ENCODE measurements at places on chromosomes 1 and 21. TPM values are rescaled to one million over a fixed set of nuclear protein-coding genes. Genes with fewer than 3 reads are reported as not detected.

- DNase-seq: no peak
These were observed 32.1 kb upstream of the TTC34 start for GRCh38 chr1:2833454-2834145.

The SYTL1 gene
- polyA plus RNA-seq: 141 TPM

- DNase-seq: no peak
These were observed 6.4 kb upstream of the LDLRAD1 start for GRCh38 chr1:54024358-54024757.

DNA sequence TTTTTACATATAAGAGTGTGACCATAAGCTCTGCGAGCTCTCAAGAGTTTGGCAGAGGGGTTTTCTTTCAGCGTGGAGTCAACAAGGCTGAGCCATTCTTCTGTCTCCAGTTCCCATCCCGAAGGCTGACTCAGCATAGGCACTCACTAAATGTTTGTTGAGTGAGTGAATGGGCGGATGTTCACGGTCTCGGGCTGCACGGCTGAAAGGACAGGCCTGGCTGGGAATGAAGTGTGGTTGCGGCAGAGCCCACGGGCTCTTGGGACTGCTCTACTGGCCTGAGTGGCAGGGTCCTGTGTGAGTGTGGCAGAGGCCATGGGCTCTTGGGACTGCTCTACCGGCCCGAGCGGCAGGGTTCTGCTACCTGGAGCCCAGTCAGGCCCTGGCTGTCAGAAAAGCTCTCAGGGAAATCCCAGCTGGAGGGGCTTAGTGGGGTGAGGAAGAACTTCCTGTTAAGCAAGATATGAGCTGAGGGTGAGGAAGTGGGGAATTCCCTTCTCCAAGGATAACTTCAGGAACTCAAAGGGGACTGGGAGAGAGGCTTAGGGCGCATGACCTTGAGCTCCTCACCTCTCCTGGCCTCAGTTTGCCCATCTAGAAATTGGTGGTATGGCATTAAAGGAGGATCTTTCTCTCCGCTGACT lies 56.6 kb upstream of the C1orf174 start:
- no peak for DNase-seq

The MCOLN2 gene
- polyA plus RNA-seq: 11.7 TPM

GRCh38 chr1:9490605-9491339 lies 48.5 kb upstream of the SLC25A33 start:
- peak; percentile 66 for DNase-seq

The KCNT2 gene
- polyA plus RNA-seq: not detected

The NBPF6 gene
- polyA plus RNA-seq: not detected

GRCh38 chr1:192489047-192489446 lies 86.5 kb upstream of the RGS1 start:
- DNase-seq: no peak

The OPRD1 gene
- 0.03 TPM for polyA plus RNA-seq

The CNIH3 gene
- polyA plus RNA-seq: 1.9 TPM

The TAS1R3 gene
- not detected for polyA plus RNA-seq

DNA sequence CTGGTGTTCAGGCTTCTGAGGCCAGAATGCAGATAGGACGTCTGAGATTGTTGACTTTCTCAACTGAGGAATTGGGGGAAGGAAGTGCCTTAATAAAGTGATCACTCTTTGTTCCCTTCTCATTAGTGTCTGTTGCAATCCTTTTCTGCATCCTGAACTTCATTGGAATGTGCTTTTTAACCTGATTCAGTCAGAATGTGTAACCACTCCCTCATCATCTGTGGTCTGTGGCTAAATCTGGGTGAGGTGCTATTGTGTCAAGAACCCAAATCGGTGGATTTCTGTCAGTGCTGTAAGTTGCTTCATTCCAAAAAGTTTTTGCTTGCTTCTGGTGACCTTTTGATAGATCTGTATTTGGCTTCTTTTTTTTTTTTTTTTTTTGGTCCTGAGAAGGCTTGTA lies 38.2 kb downstream of the ARID1A start:
- peak; percentile 30 for DNase-seq

DNA sequence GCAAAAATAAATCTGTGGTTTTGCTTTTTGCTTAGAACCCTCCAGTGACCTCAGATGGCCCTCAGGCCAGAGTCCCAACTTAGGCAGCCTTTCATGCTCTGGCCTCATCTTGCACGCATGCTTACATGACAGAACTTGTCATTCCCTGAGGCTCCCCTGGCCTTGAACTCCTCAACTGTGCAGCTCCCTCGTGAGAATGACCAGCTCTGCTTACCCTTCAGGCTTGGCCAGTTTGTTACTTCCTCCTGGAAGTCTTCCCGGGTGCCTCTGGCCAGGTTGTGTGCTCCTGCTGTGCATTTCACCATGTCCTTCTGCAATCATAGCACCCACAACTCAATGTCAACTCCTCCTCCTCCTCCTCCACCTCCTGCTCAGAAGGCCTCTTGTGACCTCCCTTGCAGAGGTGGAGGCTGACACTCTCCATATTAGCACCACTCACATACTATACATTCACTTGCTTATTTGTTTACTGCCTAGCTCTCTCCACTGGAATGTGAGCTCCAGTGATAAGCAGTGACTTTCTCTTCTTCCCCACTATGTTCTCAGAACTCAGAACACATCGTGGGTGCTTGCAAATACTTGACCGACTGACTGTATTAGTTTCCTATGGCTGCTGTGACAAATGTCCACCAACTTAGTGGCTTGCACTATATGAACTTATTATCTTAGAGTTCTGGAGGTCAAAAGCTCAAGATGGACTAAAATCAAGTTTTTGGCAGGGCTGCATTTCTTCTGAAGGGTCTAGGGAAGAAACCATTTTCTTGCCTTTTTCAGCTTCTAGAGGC lies 41.9 kb downstream of the RCSD1 start:
- no peak for DNase-seq

Measured in CD4-positive, alpha-beta memory T cell (primary cell).